Osteoblast (primary cell): ENCODE measurements at places on chromosomes 7 and 10. TPM values are rescaled to one million over a fixed set of nuclear protein-coding genes. Genes with fewer than 3 reads are reported as not detected.

C7orf57 gene
- total RNA-seq, result under 0.01 TPM in 2 replicates

GRCh38 chr7:41351091-41351490 is 351.8 kb downstream of the INHBA start:
- DNase-seq, result no peak
- H3K27ac ChIP-seq, result no peak overlapping the region
- no peaks in the 10 kb centered on the region for H3K4me1 ChIP-seq
- H3K27me3 ChIP-seq, result no peaks in the 10 kb centered on the region
- no peak overlapping the region for H3K4me3 ChIP-seq

- H3K27me3 ChIP-seq, result no peaks in the 10 kb centered on the region
- DNase-seq, result no peak
- no peak overlapping the region for H3K4me3 ChIP-seq
- H3K36me3 ChIP-seq, result no peaks in the 10 kb centered on the region
- no peaks in the 10 kb centered on the region for H3K4me1 ChIP-seq
- H3K27ac ChIP-seq, result no peak overlapping the region
These were observed 692.3 kb upstream of the GALNT17 start for GRCh38 chr7:70439651-70440050.

NPSR1 gene
- total RNA-seq, result not detected in 2 replicates

- H3K4me1 ChIP-seq, result no peaks in the 10 kb centered on the region
- no peak overlapping the region for H3K27ac ChIP-seq
- peaks cover 5% of the 10 kb centered on the region for H3K36me3 ChIP-seq
- no peaks in the 10 kb centered on the region for H3K27me3 ChIP-seq
- no peak for DNase-seq
These were observed 17.6 kb downstream of the SLC25A40 start for GRCh38 chr7:87858417-87859100.

GRCh38 chr7:22622116-22622785 is 104.7 kb upstream of the IL6 start:
- no peak overlapping the region for H3K4me3 ChIP-seq
- H3K27ac ChIP-seq, result no peak overlapping the region
- no peaks in the 10 kb centered on the region for H3K36me3 ChIP-seq
- H3K27me3 ChIP-seq, result no peaks in the 10 kb centered on the region

DNA sequence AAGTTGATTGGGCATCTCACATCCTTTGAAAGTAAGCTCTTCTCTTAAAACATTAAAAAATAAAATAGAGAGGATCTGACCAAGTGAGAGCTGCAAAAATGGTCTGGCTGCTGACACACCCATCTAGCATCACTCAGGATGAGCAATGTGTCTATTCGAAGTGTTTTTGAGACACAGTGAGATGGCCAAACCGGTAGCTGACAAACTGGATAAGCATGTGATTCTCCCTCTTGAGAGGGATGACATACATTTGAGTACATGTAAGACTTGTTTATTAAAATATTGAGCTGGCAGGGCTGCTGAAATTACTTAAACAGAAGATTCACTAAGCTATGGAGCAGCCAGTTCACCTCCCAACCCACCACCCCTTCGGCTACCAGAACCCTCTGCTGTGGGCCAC is 333.9 kb downstream of the ADRA2A start:
- DNase-seq, result peak; percentile 34
- no peak overlapping the region for H3K4me3 ChIP-seq
- no peaks in the 10 kb centered on the region for H3K4me1 ChIP-seq
- no peaks in the 10 kb centered on the region for H3K27me3 ChIP-seq

DNA sequence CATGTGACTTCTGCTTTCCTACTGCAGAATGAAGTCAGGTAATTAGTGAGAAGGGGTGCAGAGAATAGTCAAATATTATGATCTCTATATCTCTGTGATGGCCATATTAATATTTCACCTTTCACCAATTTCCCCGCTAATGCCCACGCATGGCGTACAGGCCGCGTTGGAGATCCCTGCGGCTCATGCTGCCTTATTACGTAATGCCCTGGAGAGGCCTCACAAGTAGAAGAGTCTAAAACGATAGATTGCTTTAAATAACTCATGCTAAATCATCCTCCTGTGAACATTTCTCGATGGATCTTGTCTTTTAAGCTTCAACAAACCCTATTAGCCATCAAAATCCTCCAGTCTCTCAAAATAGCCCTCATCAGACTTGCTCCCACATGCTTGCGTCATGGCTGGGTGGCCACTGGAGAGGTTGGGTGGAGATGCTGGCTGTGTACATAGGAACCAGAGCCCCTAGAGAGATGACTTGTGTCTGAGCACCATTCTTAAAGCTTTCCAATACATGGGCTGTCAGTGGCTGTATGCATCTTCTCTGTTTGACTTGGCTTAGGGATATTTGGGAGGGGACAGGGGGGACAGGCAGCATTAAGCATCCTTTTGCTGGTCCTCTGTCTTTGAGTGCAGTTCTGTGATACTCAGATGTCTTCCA is 79.5 kb upstream of the INSYN2A start:
- no peaks in the 10 kb centered on the region for H3K27me3 ChIP-seq
- DNase-seq, result no peak
- H3K36me3 ChIP-seq, result peaks cover 8% of the 10 kb centered on the region
- no peak overlapping the region for H3K27ac ChIP-seq
- H3K4me3 ChIP-seq, result no peak overlapping the region

MOGAT3 gene
- total RNA-seq, result not detected in 2 replicates

DNA sequence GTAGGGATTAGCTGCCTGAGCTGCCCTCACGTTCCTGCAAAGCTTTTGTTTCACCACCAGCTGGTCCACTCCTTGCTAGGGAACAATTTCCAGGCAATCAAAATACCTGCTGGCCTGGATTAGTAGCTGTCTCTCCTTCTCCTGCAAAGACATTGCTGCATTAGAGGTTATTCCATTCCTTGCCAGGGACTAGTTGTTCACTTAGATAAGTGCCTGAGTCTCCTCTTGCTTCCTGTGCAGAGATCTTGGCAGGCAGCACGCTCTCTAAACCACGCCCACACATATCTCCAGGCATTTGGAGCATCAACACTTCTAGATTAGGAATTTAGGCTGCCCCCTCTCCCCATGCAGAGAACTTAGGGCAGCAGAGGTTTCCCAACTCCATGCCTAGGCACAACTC is 150.4 kb upstream of the SMIM30 start:
- H3K27ac ChIP-seq, result no peak overlapping the region
- H3K36me3 ChIP-seq, result no peaks in the 10 kb centered on the region
- H3K4me3 ChIP-seq, result no peak overlapping the region
- DNase-seq, result no peak

- no peaks in the 10 kb centered on the region for H3K36me3 ChIP-seq
- no peaks in the 10 kb centered on the region for H3K4me1 ChIP-seq
- no peak overlapping the region for H3K4me3 ChIP-seq
- H3K27me3 ChIP-seq, result no peaks in the 10 kb centered on the region
- DNase-seq, result no peak
- H3K27ac ChIP-seq, result no peak overlapping the region
These were observed 62.0 kb downstream of the CFAP58 start for GRCh38 chr10:104415526-104416165.

GRCh38 chr7:88091988-88092675 is 127.7 kb downstream of the SRI start:
- no peaks in the 10 kb centered on the region for H3K27me3 ChIP-seq
- no peak overlapping the region for H3K4me3 ChIP-seq
- DNase-seq, result no peak
- H3K27ac ChIP-seq, result no peak overlapping the region
- no peaks in the 10 kb centered on the region for H3K36me3 ChIP-seq
- H3K4me1 ChIP-seq, result no peaks in the 10 kb centered on the region

DNA sequence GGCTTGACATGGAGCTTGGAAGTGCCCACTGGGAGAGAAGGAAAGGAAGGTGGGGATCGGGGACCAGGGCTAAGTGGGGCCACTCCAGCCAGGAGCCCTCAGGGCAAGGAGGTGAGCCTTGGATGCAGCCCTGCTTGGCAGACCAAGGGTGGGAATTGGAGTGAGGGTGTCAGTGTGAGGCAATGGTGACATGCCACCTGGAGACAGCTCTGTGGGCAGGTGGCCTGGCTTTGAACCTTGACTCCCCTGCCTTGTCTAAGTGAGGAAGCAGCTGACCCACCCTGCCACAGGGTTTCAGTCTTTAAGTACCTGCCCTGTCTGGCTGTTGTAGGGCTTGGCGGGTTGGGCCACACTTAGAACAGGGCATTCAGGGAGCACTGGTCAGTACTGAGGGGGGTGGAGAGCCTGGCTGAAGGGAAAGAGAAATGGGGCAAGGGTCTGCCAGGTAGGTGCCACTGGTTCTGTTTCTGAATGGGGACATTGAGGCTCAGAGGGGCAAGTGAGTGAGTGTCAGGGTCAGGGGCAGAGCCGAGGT is 4.8 kb downstream of the RAMP3 start:
- no peaks in the 10 kb centered on the region for H3K36me3 ChIP-seq
- peaks cover 18% of the 10 kb centered on the region for H3K27me3 ChIP-seq
- no peaks in the 10 kb centered on the region for H3K4me1 ChIP-seq

CDC14C gene
- 0.29 TPM in 1 of 2 replicates, not detected in the other for total RNA-seq

LRGUK gene
- 0.72 and 0.88 TPM in 2 replicates for total RNA-seq
